ENCODE measurements at places on chromosomes 7 and 10.
A peak's percentile ranks its signal among the peaks of the same experiment; 100 is the strongest.

DNA sequence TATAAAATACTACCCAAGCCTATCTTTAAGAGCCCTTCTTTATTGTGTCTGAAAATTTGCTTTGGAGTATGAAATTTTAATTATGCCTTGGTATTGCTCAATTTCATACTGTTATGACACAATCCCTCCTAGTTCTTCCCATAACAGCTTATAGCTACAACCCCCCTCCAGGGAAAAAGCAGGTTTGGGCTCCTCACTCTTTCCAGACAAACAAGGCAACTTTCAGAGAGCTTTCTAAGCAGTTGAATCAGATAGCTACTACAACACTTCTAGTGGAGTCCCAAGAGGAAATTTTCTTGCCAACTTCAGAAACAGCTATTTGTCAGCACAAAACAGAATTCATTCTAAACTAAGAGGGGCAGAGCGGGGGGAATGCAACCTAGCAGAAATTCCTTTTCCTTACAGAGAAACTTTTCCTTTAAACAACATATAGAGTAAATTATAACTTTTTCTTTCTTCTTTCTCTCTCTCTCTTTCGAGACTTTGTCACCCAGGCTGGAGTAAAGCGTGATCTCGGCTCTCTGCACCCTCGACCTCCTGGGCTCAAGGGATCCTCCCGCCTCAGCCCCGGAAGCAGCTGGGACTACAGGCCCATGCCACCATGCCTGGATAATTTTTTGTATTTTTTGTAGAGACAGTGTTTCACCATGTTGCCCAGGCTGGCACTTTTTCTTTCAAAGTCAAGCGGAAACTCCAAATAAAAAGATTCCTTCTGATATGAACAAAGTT is 26.0 kb upstream of the JMJD1C start:
- DNase-seq, result no peak

DNA sequence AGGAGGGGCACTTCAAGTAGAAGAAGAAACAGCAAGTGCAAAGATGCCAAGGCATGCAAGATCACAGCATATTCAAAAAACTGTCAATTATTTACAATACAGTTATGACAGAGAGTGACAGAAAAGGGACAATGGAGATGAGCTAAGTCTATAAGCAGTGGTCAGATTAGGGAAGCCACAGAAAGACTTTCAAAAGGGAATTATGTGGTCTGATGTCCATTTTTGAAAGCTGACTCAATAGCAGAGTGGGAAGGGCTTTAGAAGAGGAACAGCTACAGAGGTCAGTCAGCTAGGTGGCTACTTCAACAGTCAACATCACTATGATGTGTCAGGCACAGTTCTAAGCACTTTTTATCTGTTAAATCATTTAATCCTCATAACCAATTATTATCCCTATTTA is 45.2 kb upstream of the SPOCK2 start:
- no peak for DNase-seq

GRCh38 chr10:120948889-120949608 is 97.9 kb downstream of the WDR11 start:
- DNase-seq, result peak; percentile 54

- DNase-seq, result no peak
Measured at GRCh38 chr7:140333223-140333622, 65.1 kb downstream of the SLC37A3 start.

DNA sequence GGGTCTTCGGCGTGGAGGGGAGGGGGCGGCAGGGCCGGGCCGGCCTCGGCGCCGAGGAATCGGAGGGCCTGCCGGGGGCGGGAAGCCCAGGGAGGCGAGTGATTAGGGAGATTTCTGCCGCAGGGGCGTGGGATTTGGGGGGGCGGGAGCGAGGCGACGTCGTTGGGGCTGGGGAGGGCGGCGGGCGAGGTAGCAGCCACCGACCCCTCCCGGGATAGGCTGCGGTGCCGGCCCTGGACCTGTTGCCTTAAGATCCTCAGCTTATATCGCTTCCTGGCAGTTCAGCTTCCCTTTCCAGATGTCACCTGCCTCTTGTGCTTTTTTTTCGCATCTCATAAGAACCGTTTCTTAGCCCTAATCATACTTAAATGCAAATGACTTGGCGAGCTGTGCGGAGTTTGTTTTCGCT is 655 bp downstream of the LMTK2 start:
- DNase-seq, result peak; percentile 16

- no peak for DNase-seq
Measured at GRCh38 chr7:75579899-75580298, 87.8 kb downstream of the SPDYE5 start.

DNA sequence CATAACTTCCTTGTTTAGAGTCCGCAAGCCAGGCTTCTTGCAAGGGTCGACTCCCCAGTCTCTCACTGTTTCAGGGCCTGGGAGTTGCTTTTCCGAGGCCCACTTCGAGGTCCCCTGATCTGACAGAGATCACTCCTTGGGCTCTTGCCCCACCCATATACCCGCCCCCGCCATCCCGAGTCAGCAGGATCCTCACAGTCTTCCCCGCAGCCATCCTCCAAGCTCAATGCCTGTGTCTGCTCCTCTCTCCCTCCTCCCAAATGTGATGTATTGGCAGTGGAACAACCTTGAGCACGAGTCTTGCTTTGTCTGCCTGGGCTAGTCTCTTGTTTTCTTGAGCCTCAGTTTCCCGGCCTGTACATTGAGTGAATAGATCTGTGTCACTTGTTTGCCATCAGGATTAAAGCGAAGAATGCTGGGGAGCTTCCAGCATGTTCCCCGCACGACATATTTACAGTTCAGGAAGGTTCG is 2.4 kb upstream of the HMX2 start:
- DNase-seq, result no peak

DNA sequence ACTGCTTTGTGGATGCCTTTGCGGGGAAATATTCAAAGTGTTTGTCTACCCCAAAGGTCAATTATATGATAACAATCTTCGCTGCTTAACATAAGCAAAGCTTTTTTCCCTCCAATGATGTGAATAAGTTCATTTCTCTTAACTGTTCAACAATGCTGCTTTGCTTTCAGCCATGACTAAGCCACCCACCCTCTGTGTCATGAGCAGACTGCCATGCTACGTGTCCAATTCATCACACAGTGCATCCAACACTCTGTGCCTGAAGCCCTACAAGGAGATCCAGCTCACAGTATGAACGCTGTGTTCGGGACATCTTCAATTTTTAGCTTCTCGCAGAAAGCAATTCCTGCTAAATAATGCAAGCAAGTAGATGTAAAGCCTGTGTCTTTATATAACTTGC is 5.7 kb upstream of the TAS2R40 start:
- DNase-seq, result no peak

GRCh38 chr10:11936389-11937152 is 106.0 kb downstream of the UPF2 start:
- no peak for DNase-seq

GRCh38 chr7:69765879-69766278 is 167.6 kb downstream of the AUTS2 start:
- DNase-seq, result no peak

DNA sequence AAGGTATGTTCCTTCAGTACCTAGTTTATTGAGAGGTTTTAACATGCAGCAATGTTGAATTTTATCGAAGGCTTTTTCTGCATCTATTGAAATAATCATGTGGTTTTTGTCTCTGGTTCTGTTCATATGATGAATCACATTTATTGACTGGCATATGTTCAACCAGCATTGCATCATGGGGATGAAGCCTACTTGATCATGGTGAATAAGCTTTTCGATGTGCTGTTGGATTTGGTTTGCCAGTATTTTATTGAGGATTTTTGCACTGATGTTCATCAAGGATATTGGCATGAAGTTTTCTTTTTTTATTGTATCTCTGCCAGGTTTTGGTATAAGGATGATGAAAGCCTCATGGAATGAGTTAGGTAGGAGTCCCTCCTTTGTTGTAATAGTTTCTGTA is 204.0 kb upstream of the GNAI1 start:
- DNase-seq, result no peak

GRCh38 chr7:152600266-152600665 is 75.7 kb downstream of the XRCC2 start:
- DNase-seq, result no peak

- no peak for DNase-seq
Measured at GRCh38 chr7:133853706-133854276, 273.3 kb upstream of the LRGUK start.

GRCh38 chr7:18125476-18125875 is 97.8 kb upstream of the PRPS1L1 start:
- DNase-seq, result no peak

- DNase-seq, result no peak
Measured at GRCh38 chr10:112374724-112375541, 1.0 kb downstream of the ACSL5 start.

- DNase-seq, result no peak
Measured at GRCh38 chr10:113879691-113880090, 25.2 kb downstream of the NHLRC2 start.

DNA sequence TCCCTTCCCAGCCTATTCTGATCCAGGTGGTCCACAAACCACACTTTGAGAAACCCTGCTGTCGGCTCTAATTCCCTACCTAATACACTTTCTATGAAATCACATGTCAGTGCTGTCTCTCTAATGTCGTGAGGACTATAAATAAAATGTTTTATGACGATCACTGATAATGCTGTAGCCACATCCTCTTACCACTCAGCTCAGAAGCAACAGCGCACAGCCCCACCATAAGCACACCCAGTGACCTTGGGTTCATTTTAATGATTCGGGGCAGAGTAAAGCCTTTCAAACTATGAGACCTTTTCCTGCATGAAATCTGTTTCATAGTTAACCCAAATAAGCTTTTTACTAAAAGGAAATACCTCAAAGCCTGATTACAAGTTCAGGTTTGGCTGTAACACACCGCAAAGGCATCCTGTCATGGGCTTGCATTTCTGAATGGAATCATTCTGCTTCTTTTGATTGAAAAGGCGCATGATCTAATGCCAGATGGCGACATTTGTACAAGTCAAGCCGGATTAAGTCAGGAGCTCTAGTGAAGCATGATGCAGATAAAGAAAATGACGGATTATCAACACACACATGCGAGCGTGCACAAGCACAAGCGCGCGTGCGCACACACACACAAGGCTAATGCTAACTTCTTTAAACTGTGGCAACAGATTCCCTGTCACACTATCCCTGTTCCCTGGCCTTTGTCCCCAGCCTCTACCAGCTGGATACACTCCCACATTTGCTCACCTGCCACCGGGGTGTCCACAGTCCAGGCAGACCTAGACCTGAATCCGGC is 180.5 kb upstream of the PDE1C start:
- no peak for DNase-seq

DNA sequence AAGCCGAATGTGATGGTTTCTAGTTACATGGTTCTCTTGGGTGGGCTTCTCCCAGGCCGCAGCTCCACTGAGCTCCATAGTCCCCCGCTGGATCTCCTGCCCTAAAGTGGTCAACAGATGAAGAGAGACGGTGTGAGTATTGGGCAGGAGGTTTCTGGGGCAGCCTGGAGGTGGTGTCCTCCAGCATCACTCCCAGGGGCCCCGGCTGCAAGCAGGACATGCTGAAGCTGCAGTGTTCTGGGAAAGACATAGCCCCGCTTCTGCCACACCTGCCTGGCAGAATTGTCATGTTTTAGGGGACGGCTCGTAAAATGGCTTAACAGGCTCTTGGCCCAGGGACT is 40.4 kb downstream of the CALML3 start:
- no peak for DNase-seq

- no peak for DNase-seq
Measured at GRCh38 chr7:117937753-117938483, 64.7 kb upstream of the CTTNBP2 start.

DNA sequence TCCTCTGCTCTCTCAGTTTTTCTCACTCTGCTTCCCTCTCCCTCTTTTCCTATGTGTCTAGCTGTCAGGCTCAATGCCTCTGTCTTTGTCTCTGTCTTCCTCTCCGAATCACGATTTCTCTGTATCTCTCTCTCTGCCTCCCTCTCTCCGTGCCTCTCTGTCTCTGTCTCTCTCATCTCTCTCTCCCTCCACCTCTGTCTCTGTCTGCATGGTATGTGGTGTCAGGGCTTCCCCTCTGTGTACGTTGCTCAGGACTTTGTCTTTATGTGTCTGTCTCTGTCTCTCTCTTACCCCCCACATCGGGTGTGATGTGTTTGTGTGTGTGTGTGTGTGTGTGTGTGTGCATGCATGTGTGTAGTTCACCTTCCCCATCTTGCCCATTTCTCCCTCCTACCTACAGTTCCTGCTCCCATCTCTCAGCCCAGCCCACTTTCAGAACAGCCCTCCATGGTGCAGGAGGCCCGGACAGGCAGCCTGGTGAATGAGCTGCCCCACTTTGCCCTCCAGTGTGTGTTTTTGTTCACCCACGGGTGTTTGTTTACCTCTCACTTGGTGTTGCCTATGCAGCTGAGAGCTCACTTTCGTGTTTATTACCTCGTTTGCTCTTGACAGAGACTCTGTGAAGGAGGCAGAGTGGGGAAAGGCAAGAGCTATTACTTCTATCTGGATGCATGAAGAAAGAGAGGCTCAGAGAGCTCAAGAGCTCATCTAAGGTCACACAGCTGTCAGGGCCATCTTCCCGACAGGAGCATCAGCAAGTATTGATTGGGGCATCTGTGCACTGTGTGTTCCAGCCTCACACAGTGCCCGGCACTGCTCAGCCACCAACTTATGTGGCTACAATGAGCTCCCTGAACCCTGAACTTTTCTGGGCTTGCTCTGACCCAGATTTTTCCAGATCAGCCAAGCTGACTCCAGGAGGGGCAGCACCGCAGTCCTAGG is 163.5 kb upstream of the ZMIZ1 start:
- no peak for DNase-seq

GRCh38 chr7:51304729-51305128 is 11.9 kb downstream of the COBL start:
- no peak for DNase-seq
